ENCODE measurements at places on chromosomes 6 and 20. TPM values are rescaled to one million over a fixed set of nuclear protein-coding genes. Genes with fewer than 3 reads are reported as not detected.

The SNRNP48 gene
- 14.6 TPM for total RNA-seq

The SDCBP2 gene
- total RNA-seq, result 57.2 TPM

The LY86 gene
- total RNA-seq, result 0.27 TPM

The BTN2A1 gene
- total RNA-seq, result 21.4 TPM

The CTCFL gene
- 0.12 TPM for total RNA-seq

The FNDC1 gene
- total RNA-seq, result 1.3 TPM

The CNKSR3 gene
- total RNA-seq, result 23.9 TPM

The SLC22A23 gene
- total RNA-seq, result 14.8 TPM

The TULP4 gene
- 132 TPM for total RNA-seq

The PRIM2 gene
- 17.3 TPM for total RNA-seq

The CPNE5 gene
- total RNA-seq, result 0.30 TPM

The RNF39 gene
- total RNA-seq, result 0.73 TPM

The IYD gene
- total RNA-seq, result 10.0 TPM

The RUNX2 gene
- 2.1 TPM for total RNA-seq

The CTAGE9 gene
- total RNA-seq, result 0.20 TPM

The TNFRSF6B gene
- 3.3 TPM for total RNA-seq

The TCF19 gene
- total RNA-seq, result 6.7 TPM

The NRSN2 gene
- 32.0 TPM for total RNA-seq

The CASS4 gene
- 0.13 TPM for total RNA-seq

The SIRPB1 gene
- 0.12 TPM for total RNA-seq

The PDE7B gene
- 9.2 TPM for total RNA-seq

The SMLR1 gene
- total RNA-seq, result 28.9 TPM

The OTOR gene
- 0.37 TPM for total RNA-seq

The HCRTR2 gene
- total RNA-seq, result 0.16 TPM

The CST3 gene
- 921 TPM for total RNA-seq

The MUC22 gene
- 0.03 TPM for total RNA-seq

The PPIL4 gene
- total RNA-seq, result 38.7 TPM

The DDO gene
- total RNA-seq, result 0.20 TPM

The CCN5 gene
- total RNA-seq, result 0.53 TPM

The PRL gene
- not detected for total RNA-seq

The AGER gene
- 5.9 TPM for total RNA-seq
